Substantia nigra (tissue), 51 donors: ENCODE measurements at places on chromosomes 3 and 15.

DNA sequence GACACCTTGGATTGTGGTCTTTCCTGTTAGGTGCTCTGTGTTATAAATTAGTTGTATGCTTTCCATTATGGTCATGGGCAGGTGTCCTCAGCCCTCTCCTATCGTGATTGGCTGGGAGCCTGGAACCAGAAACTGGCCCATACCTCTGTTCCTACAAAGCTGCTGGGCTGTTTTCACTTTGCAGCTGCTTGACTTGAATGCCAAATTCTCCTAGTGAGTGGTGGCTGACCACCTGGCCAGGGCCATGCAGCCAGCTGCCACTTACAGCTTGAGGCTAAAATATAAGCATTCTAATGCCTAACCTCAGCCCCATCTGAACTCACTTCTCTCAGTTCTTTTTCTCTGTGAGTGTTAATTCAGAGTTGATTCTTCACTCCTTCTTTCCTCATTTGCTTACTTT lies 239.3 kb upstream of the GBE1 start:
- DNase-seq: peak; percentile 48

DNA sequence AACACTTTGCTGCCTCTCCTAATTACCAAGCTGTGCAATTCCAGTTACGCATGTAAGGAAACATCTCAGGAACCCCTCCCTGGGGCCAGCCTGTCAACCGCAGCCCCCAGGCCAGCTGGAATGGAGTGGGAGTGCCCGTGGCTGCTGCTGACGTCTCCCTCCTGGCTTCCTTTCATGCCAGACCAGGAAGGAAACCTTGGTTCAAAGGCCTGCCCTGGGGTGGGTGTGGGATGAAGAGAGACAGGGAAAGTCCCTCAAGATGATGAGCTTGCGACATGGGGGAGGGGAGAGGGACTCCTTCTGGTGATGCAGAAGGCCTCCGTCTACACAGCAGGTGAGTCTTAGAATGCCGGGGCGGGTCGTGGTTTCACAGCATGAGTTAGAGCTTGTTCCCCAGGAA lies 11.4 kb upstream of the CYP11A1 start:
- no peak for DNase-seq

DNA sequence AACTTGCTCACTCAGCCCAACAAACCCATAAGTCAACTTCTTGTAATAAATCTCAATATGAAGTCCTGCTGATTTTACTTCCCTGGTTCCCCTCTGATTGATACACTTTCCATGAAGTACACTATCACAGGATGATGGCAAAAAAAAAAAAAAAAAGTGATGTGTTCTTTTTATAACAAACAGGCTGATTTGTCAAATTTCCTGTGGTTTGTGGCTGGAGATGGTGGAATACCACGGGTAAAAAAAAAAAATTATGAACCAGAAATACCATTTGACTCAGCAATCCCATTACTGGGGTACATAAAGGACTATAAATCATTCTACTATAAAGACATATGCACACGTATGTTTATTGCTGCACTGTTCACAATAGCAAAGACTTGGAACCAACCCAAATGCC lies 10.7 kb upstream of the SERPINI2 start:
- DNase-seq: no peak

- DNase-seq: no peak
Measured at GRCh38 chr3:134613006-134613520, 37.8 kb downstream of the KY start.

DNA sequence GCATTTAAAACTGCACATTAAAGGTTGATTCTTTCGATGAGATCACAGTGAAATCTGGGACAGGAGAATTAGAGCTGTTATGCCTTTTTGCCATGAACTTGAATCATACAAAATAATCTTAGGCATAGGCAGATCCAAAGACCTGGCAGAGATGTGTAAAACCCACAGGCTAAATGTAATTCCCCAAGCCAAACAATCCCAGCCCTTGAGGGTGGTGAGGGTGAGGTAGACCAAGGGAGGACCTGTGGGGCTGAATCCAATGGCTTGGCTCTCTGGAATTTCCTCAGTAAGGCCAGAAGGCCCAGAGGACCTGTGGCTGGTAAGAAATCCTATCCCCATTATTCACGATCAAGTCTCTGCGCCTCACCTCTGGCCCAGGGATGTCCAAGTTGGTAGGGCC lies 80.5 kb upstream of the MEX3B start:
- no peak for DNase-seq

GRCh38 chr15:41669701-41670100 lies 9.5 kb downstream of the MGA start:
- DNase-seq: no peak

GRCh38 chr15:84752700-84753099 lies 4.3 kb downstream of the ZNF592 start:
- DNase-seq: no peak

DNA sequence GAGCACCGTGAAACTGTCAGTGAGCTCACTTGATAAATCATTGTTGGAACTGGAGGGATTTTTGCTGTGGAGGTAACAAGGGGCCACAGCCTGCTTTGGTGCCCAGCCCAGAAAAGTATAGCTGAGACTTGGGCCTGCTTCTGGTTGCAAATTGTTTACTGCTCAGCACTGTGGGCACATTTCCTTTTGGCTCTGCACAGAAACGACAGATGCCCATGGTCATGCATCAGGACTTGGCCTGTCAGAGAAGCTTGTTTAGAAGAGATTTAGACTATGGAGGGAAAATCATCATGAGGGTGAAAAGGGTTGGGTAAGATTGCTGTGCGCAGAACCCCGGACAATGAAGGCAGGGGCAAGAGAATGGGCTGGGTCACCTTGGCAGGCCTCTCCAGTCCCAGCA lies 286.1 kb upstream of the CTNNB1 start:
- DNase-seq: no peak

DNA sequence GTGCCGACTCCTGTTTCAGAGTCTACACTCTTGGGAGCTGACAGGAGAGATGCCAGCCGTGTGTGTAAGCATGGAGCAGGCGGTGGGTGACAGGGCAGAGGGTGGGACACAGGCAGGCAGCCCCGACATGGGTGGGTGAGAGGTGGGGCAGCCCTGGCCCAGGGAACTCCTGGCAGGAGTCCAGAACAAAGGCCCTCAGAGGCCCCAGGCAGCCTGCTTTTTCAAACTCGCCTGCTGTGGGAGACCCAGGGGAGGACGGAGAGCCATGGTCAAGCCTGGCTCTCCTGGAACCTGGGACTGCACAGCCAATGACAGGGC lies 29.3 kb upstream of the SLC41A3 start:
- no peak for DNase-seq

DNA sequence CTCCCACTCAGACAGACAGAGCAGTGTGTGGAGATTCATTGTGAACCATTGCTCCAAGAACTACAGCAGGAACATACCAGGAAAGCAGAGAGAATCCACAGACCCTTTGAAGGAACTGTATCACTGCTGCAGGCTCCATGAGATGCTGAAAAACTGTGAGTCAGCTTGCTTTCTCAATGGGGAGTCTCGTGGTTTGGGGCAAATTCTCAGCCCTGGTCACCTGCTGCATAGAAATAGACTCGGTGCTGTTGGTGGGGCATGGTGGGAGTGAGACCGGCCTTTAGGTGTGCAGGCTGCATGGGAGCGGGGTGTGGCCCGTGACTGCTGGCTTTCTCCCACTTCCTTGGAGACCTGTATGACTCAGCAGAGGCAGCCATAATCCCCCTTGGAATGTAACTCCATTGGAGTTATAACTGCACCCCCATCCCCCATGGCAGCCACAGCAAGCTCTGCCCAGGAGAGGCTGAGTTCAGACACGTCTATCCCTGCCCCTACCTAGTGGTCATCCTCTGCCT lies 35.6 kb downstream of the ALCAM start:
- no peak for DNase-seq

- no peak for DNase-seq
Measured at GRCh38 chr3:79414806-79415205, 353.0 kb downstream of the ROBO1 start.

DNA sequence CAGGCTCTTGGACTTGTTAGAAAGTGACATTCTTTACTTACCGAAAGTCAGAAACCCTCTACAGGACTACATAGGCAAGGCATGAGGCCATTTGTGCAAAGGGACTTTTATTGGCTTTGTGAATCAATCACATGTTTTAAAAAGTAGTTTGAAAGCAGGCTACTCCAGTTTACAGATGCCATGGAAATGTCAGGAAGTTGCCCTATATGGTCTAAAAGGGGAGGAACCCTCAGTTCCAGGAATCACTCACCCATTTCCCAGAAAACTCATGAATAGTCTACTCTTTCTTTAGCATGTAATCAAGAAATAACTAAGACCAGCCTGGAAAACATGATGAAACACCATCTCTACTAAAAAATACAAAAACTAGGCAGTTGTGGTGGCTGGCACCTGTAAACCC lies 51.0 kb upstream of the MKRN3 start:
- DNase-seq: no peak

GRCh38 chr3:56761887-56762651 lies 39.7 kb downstream of the ARHGEF3 start:
- DNase-seq: no peak

GRCh38 chr3:55648591-55649318 lies 161.6 kb upstream of the WNT5A start:
- no peak for DNase-seq

DNA sequence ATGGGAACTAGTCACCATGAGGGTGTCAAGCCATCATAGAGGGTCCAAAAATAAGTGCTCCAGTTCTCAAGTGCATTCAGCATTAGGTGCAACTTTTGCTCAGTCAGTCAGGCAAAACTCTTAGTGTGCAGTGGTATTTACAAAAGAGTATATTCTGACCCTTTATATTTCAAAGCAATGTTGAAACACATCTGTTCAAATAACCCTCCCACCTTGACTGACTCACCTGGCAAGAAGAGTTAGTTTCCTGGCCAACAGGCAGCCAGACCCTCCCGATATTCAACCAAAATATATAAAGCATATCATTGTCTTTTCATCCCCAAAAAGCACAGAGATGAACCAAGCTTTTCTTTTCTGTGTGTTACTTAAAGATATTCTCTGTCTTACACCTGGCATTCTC lies 7.6 kb upstream of the COL8A1 start:
- DNase-seq: no peak

DNA sequence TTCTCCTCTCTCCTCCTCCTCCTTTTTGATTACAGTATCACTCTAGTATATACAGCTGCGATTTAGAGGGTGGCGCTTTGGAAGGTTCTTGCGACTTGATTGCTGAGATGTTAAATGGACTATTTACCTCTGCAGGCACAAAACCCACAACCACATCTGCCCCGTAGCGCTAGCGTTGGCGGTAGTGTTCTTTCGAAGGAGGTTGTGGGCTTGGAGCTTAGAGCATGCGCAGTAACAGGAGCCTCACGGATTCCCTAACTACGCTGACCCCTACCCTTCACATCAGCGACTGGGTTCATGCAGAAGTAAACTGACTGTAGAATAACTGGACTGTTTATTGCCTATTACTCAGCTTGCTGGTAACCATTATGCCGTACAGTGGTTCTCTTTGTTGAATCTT lies 58.0 kb downstream of the CGGBP1 start:
- no peak for DNase-seq
